Effector memory CD4-positive, alpha-beta T cell (primary cell): ENCODE measurements at places on chromosomes 3 and 15.

- no peaks in the 10 kb centered on the region for H3K4me1 ChIP-seq
- no peak overlapping the region for H3K27ac ChIP-seq
- no peaks in the 10 kb centered on the region for H3K27me3 ChIP-seq
- no peak overlapping the region for H3K4me3 ChIP-seq
- H3K36me3 ChIP-seq: no peaks in the 10 kb centered on the region
Measured at GRCh38 chr3:148077965-148078364, 619.7 kb upstream of the AGTR1 start.

GRCh38 chr3:159257954-159258353 lies 456.1 kb downstream of the MFSD1 start:
- no peaks in the 10 kb centered on the region for H3K36me3 ChIP-seq
- H3K27me3 ChIP-seq: no peaks in the 10 kb centered on the region
- no peaks in the 10 kb centered on the region for H3K4me1 ChIP-seq
- H3K27ac ChIP-seq: no peak overlapping the region
- no peak overlapping the region for H3K4me3 ChIP-seq

GRCh38 chr15:96412906-96413231 lies 82.4 kb downstream of the NR2F2 start:
- H3K36me3 ChIP-seq: no peaks in the 10 kb centered on the region
- DNase-seq: no peak
- H3K27ac ChIP-seq: no peak overlapping the region
- peaks cover 35% of the 10 kb centered on the region for H3K27me3 ChIP-seq

DNA sequence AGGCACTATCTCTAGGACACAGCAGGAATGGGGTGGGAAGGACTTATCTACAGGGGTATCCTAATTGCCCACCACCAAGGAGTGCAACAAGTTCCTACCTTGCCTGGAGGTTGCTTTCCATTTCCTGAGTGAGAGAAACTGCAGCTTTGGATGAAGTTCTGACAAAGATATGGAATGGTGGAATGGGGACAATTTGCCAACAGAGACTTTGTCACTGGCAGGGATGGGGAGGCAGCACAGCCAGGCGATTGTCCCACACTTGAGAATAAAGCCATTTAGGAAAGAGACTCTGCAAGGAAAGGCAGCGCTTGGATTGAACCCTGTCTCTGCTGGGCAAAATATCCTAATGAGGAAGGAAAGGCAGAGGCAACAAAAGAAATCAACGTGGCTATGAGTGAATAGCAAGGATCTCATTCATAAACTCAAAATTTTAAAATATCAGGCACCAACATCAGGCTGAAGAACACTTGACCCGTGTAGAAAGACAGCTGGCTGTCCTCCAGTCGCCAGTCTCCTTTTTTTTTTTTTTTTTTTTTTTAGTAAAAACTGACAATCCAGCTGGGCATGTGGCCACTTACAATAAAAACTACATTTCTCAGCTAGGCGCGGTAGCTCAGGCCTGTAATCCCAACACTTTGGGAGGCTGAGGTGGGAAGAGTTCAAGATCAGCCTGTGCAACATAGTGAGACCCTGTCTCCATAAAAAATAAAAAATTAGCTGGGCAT lies 31.6 kb upstream of the PDE8A start:
- no peaks in the 10 kb centered on the region for H3K27me3 ChIP-seq
- H3K4me3 ChIP-seq: no peak overlapping the region
- no peak for DNase-seq
- H3K4me1 ChIP-seq: no peaks in the 10 kb centered on the region
- no peak overlapping the region for H3K27ac ChIP-seq

DNA sequence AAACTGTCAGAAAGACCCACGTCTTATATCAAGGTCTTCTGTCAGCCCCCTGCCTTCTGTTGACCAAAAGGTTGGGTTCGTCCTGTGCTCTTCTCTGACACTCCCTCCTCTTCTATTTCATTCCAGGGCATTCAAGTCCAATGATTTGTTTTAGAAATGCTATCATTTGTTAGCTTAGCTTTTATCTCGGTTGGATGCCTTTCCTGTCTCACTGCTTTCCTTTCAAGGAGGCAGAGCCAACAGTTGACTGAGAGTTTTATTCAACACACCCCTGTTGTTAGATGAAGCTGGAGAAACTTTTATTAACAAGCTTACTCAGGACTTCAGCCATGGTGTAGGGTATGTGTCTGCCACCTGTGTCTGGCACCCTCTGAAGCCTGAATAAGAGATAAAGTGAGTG lies 112.0 kb upstream of the SLC7A14 start:
- H3K4me1 ChIP-seq: no peaks in the 10 kb centered on the region
- H3K4me3 ChIP-seq: no peak overlapping the region
- H3K27ac ChIP-seq: no peak overlapping the region

- H3K27me3 ChIP-seq: no peaks in the 10 kb centered on the region
- no peak overlapping the region for H3K27ac ChIP-seq
- no peak overlapping the region for H3K4me3 ChIP-seq
- H3K36me3 ChIP-seq: no peaks in the 10 kb centered on the region
- no peak for DNase-seq
- no peaks in the 10 kb centered on the region for H3K4me1 ChIP-seq
Measured at GRCh38 chr3:79113876-79114275, 653.9 kb downstream of the ROBO1 start.

DNA sequence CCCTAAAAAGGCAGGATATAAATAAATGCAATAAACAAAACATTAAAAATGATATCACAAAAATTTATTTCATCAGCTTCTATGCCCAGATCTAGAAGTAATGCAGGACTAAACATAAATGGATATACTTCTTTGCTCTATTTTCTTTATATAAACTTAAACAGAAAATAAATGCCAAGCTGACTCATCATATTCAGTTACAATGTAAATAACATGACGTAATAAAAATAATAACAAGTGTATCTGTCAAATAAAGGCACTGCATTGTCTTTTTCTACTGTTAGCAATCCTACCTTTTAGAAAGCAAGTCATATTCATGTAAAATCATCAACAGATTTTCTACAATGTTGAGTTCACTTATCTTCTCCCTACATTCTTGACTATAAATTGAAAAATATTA lies 61.6 kb downstream of the NEK10 start:
- no peaks in the 10 kb centered on the region for H3K36me3 ChIP-seq
- no peaks in the 10 kb centered on the region for H3K4me1 ChIP-seq
- no peak for DNase-seq

- no peaks in the 10 kb centered on the region for H3K4me1 ChIP-seq
- DNase-seq: no peak
- no peaks in the 10 kb centered on the region for H3K36me3 ChIP-seq
- H3K4me3 ChIP-seq: no peak overlapping the region
- no peaks in the 10 kb centered on the region for H3K27me3 ChIP-seq
Measured at GRCh38 chr3:143123353-143123984, 3.9 kb downstream of the CHST2 start.

DNA sequence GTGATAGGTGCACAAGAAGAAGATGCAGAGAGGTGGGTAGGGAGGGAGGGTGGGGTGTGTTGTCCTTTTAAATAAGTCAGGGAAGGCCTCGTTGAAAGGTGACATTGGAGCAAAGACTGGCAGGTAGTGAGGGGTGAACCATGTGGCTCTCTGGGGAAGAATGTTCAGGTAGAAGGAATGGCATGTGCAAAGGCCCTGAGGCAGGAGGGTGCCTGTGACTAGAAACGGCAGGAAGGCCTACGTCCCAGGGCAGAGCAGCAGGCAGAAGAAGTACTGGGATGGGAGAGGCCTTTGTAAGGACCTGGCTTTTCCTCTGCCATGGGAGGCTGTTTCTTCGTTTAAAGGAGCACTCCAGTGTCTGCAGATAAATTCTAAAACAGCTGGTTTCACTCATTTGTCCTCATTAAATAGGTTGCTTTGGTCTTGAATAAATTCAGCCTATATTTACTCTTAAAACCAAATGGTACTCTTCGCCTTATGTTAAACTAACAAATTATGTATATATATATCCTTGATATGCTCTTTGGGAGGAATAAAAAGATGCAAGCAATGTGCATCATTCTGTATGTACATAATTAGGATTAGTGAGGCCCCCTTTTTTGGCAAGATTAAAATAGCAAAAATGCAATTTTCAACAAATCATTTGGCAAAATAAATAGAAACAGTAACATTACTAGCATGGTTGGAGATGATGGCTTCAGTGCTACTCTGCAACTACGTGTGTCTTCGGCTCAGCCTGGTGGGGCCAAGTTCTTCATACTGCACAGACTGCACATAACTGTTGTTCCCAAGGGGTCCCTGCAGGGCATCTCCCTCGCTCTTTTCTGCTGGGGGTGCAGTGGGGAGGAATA lies 151.4 kb downstream of the KLF13 start:
- H3K36me3 ChIP-seq: no peaks in the 10 kb centered on the region
- no peak overlapping the region for H3K27ac ChIP-seq
- peaks cover 24% of the 10 kb centered on the region for H3K4me1 ChIP-seq
- H3K27me3 ChIP-seq: no peaks in the 10 kb centered on the region
- H3K4me3 ChIP-seq: no peak overlapping the region

GRCh38 chr3:9646800-9647152 lies 2.5 kb upstream of the MTMR14 start:
- H3K4me1 ChIP-seq: peaks cover 12% of the 10 kb centered on the region
- DNase-seq: no peak
- no peak overlapping the region for H3K27ac ChIP-seq
- H3K27me3 ChIP-seq: no peaks in the 10 kb centered on the region
- H3K36me3 ChIP-seq: no peaks in the 10 kb centered on the region

DNA sequence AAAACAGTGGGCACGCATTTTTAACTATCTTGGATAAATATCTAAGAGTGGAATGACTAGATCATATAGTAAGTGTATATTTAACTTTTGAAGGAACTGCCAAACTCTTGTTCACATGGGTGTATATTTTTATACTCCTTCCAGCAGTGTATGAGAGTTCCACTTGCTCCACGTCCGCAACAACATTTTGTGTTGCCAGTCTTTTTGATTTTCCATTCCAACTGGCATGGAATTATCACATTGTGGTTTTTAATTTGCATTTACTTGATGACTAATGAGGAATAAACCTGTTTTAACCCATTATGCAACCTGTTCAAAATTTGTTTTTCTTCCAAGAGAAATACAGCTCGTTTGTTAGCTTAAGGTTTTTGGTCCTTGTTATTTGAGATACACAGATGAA lies 51.6 kb downstream of the ZNF621 start:
- no peak overlapping the region for H3K4me3 ChIP-seq
- H3K4me1 ChIP-seq: no peaks in the 10 kb centered on the region
- no peaks in the 10 kb centered on the region for H3K27me3 ChIP-seq
- no peak overlapping the region for H3K27ac ChIP-seq
- DNase-seq: no peak
- no peaks in the 10 kb centered on the region for H3K36me3 ChIP-seq

DNA sequence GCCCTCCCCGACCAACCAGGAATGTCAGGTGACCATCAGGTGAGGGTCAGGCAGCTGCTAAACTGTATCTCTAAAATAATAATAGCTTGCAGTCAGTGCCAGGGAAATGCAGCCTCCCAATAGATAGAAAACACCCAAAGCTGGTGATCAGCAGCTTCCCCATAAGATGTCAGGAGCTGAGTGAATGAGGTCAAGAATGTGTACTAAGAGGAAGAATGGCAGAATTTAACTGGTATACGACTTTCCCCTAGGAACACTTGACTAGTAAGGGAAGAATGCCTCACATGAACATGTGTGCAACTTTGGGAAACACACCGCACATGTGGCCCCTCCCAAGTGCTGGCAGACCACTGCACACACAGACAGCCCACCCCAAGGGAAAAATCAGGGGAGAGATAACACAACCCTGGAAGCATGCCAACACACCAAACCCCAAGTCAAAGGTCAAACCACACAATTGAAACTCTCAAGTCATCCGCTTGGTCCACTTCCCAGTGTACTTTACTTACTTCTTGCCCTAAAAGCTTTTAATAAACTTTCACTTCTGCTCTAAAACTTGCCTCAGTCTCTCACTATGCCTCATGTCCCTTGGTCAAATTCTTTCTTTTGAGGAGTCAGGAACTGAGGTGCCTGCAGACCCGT lies 806.5 kb downstream of the OTOL1 start:
- H3K27ac ChIP-seq: no peak overlapping the region
- DNase-seq: no peak
- H3K4me1 ChIP-seq: no peaks in the 10 kb centered on the region
- no peaks in the 10 kb centered on the region for H3K36me3 ChIP-seq
- H3K4me3 ChIP-seq: no peak overlapping the region

GRCh38 chr3:50512131-50512530 lies 8.7 kb upstream of the CACNA2D2 start:
- no peaks in the 10 kb centered on the region for H3K36me3 ChIP-seq
- no peaks in the 10 kb centered on the region for H3K4me1 ChIP-seq
- DNase-seq: no peak

DNA sequence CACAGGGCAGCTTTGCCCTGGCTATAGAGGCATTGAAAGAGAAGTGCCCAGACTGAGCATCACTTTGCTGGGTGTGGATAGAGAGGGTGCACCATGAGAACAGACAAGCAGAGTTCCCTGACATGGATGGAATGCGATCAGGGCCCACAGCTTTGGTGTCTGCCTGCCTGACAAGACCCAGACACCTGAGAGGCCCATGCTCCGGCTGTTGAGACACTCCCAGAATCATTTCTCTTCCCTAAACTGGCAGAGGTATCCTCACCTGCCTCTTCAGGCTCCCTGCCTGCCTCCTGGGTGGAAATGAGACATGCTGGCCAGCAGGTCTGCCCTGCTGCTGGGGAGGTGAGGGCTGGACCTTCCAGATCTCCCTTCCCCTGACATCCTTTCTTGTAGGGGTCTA lies 10.4 kb upstream of the CHST14 start:
- peaks cover 48% of the 10 kb centered on the region for H3K36me3 ChIP-seq
- peaks cover 16% of the 10 kb centered on the region for H3K4me1 ChIP-seq
- no peak overlapping the region for H3K4me3 ChIP-seq
- no peak overlapping the region for H3K27ac ChIP-seq
- H3K27me3 ChIP-seq: no peaks in the 10 kb centered on the region
- no peak for DNase-seq

DNA sequence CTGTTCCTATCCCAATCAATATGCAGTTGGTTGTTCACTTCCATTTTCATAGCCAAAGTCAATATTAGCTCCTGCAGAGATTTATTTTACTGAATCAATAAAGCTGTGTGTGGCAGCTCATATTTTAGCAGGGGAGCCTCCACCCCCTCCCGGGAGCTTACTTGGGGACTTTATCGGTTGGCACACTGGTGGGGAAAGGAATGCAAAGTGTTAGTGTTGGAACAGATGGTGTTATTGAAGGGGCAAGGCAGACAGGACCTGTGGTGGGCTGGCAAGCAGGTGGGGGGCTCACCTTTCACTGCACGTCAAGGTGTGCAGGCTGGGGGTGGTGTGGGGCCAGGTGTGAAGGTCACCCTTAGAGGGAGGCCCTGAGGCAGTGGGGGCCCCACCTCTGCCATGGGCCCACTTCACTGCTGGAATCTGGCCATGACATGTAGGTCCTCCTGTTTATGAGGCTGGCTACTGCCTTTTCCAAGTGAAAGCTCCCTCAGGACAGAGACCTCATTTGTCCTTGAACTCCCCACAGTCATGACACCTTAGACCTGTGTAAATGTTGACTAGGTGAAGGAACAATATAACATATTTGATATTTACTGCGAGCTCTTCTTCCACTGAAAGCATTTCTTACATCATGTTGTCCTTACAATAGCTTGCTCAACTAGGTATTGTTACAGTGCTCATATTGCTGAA lies 44.0 kb upstream of the SEC22A start:
- no peak overlapping the region for H3K4me3 ChIP-seq
- H3K27me3 ChIP-seq: no peaks in the 10 kb centered on the region
- no peaks in the 10 kb centered on the region for H3K36me3 ChIP-seq
- no peak for DNase-seq
- H3K27ac ChIP-seq: no peak overlapping the region
- H3K4me1 ChIP-seq: no peaks in the 10 kb centered on the region
